ENCODE measurements at places on chromosomes 6 and 20. TPM values are rescaled to one million over a fixed set of nuclear protein-coding genes. Genes with fewer than 3 reads are reported as not detected.

DNA sequence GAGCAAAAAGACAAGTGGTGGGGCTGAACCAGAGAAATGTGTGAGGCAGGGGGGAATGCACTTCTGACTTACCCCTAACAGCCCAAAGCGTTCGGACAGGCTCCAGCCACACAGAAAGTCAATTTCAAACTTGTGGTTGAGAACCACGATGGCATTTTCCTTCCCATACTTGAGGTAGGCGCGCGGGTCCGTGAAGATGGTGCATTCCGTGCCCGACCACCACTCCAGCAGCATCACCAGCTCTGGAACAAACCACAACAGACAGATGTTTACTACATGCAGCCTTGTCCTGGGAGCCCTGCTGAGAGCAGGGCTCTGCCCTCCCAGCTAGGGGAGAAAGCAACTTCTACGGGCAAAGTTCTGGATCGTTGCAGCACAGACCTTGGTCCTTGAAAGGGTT is 107.7 kb downstream of the AGPAT4 start:
- H3K36me3 ChIP-seq: peaks cover 15% of the 10 kb centered on the region
- DNase-seq: no peak
- H3K27me3 ChIP-seq: no peaks in the 10 kb centered on the region

- no peaks in the 10 kb centered on the region for H3K27me3 ChIP-seq
- H3K4me1 ChIP-seq: no peaks in the 10 kb centered on the region
- no peak overlapping the region for H3K27ac ChIP-seq
- no peaks in the 10 kb centered on the region for H3K36me3 ChIP-seq
Measured at GRCh38 chr6:88871498-88871897, 91.9 kb downstream of the RNGTT start.

DNA sequence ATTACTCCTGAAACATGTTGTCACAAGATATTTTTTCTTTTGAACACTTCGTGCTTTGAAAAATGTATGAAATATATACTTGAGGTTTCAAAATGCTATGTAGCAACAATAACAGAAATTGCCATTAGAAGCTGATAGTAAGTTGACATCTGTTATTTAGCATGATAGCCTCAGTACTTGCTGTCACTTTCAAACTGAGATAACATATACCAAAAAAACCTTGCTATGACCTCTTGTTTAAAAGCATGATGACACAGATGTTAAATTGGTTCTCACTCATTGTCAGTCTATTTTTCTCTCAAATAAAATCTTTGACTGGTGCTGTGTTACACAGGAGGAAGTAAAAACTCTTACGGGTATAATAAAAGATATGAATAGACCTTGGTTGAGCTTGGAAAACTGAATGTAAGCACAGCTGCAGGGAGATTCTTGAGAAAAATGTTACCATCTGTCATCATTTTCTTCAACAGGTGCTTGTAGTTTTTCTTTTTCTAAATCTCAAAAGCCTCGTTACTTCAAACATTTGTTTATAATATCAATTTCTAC is 18.6 kb downstream of the MOXD1 start:
- H3K4me1 ChIP-seq: no peaks in the 10 kb centered on the region
- H3K4me3 ChIP-seq: no peak overlapping the region
- no peak overlapping the region for H3K27ac ChIP-seq
- H3K36me3 ChIP-seq: no peaks in the 10 kb centered on the region

Gene MYCT1
- total RNA-seq: 0.42 TPM

- H3K4me1 ChIP-seq: peaks cover 45% of the 10 kb centered on the region
- DNase-seq: no peak
- H3K27ac ChIP-seq: no peak overlapping the region
- H3K4me3 ChIP-seq: no peak overlapping the region
- H3K27me3 ChIP-seq: peaks cover 9% of the 10 kb centered on the region
- H3K36me3 ChIP-seq: no peaks in the 10 kb centered on the region
Measured at GRCh38 chr6:37695273-37695672, 2.4 kb downstream of the MDGA1 start.

Gene SGK2
- 1.4 TPM for total RNA-seq

- H3K4me1 ChIP-seq: no peaks in the 10 kb centered on the region
- no peak overlapping the region for H3K4me3 ChIP-seq
- DNase-seq: no peak
- no peaks in the 10 kb centered on the region for H3K27me3 ChIP-seq
- no peak overlapping the region for H3K27ac ChIP-seq
Measured at GRCh38 chr6:166599205-166599604, 12.7 kb upstream of the RAMACL start.

GRCh38 chr6:170263410-170263809 is 27.5 kb downstream of the DLL1 start:
- H3K36me3 ChIP-seq: no peaks in the 10 kb centered on the region
- no peak for DNase-seq
- peaks cover 54% of the 10 kb centered on the region for H3K27me3 ChIP-seq

DNA sequence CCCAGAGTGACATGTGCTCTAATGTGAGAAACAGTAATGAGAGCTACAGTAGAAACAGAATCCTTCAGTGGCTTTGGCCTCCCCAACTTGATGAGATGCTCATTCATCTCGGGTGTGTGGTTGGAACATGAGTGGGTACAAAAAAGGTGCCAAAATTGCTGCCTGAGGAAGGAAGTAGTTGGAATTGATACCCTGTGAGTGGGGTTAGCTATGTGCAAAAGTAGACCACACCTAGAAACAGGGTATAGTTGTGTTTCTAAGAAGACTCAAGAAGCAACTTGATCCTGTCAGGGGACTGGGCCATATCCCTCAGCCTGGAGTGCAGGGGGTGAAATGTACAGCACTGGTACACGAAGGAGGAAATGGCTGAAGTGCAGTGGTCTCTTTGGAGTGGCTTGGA is 206.4 kb upstream of the SUPT3H start:
- peaks cover 33% of the 10 kb centered on the region for H3K4me1 ChIP-seq
- H3K27ac ChIP-seq: no peak overlapping the region
- H3K27me3 ChIP-seq: no peaks in the 10 kb centered on the region
- no peak overlapping the region for H3K4me3 ChIP-seq
- DNase-seq: no peak
- no peaks in the 10 kb centered on the region for H3K36me3 ChIP-seq

DNA sequence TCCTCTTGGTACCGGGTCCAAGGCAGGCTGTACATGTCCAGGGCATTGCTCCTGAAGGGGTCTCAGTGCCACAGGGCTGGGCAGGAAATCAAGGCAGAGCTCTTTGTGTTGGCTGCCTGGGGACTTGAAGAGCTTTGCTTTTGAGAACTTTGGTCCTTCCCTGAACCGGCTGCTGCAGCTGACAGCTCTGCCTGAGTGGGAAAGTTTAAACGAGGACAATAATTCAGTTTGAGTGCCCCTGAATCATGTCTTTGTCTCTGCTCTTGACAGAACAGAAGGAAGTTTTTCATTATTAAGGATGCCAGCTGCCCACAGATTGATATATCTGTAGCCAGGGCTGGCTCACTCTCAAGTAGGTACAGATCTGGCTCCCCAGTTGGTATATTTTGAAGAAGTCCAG is 56.1 kb downstream of the ANKRD6 start:
- H3K4me3 ChIP-seq: no peak overlapping the region
- H3K27ac ChIP-seq: no peak overlapping the region
- DNase-seq: no peak
- no peaks in the 10 kb centered on the region for H3K36me3 ChIP-seq
- H3K4me1 ChIP-seq: no peaks in the 10 kb centered on the region
- no peaks in the 10 kb centered on the region for H3K27me3 ChIP-seq

DNA sequence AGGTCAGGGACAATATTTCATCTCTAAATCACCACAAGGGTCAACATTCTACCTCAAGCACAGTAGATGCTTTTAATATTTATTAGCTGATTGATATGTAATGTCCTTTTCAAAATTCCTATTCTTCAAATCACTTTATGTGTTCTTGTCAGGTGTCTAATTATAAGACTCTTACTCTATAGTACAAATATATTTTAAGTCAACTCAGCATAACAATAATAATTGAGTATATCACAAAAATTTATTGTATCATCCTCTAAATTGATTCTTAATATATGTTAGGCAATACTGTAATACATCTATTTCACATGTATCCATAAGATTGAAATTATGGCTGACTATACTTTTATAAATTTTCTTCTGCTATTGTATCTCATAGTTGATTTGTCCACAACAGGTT is 423.9 kb downstream of the PKHD1 start:
- H3K27me3 ChIP-seq: no peaks in the 10 kb centered on the region
- no peaks in the 10 kb centered on the region for H3K4me1 ChIP-seq
- H3K36me3 ChIP-seq: no peaks in the 10 kb centered on the region

DNA sequence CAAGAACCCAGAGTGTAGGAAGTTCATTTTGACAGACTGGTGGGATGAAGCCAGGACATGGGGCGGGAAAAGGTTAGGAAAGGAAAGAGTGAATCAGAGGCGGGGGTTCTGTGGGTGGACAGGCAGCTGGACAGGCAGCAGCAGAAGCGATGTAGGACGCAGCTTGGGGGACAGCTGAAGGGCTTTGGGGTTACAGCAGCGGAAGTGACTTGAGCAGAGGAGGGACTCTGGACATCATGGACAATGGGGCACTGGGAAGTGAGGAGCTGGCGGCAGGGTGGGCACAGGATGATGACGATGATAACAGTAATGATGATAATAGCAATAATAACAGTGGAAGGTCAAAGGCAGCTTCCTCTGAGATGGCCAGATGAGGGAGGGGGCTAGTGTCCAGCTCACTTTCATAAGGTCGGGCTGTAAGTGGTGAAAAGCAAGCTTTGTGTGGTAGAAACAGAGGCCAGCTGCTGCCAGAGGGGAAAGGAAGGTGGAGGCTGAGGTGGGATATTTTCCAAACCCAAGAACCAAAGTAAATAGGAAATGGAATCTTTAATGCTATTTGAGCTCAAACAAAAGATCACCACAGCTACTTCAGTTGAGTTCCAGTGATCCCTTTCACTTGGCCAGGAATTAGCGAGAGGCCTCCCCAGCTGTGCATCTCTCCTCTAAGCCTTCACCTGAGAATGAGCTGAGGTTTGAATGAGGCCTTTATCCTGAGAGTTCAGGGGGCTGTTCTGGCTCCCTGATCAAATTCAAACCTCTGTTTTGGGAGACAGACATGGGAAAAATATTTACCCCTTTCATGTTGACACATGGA is 433.5 kb downstream of the DHX35 start:
- no peaks in the 10 kb centered on the region for H3K4me1 ChIP-seq
- no peaks in the 10 kb centered on the region for H3K36me3 ChIP-seq
- no peak for DNase-seq
- H3K27ac ChIP-seq: no peak overlapping the region
- no peak overlapping the region for H3K4me3 ChIP-seq
- H3K27me3 ChIP-seq: no peaks in the 10 kb centered on the region

- H3K27ac ChIP-seq: no peak overlapping the region
- DNase-seq: no peak
- H3K4me1 ChIP-seq: no peaks in the 10 kb centered on the region
- no peaks in the 10 kb centered on the region for H3K36me3 ChIP-seq
Measured at GRCh38 chr6:1247056-1247455, 64.8 kb upstream of the FOXQ1 start.

Gene PSORS1C2
- total RNA-seq: not detected

DNA sequence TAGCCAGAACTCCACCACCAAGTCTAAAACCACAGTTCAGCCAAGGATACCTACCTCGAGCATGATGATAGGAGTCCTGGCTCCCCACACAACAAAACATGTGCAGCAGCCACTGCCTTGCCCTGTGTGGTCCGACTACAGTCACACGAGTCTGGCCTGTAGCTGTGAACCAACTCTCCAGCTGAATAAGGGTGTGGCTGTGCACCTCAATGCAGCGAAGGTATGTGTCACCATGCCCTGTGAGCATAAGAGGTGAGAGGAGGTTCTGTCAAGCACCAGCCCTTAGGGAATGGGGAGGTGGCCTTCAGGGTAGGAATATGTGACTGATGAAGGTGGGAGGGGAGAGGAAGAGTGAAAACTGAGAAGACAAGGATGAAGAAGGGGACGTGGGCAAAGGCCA is 16.7 kb upstream of the KHDC1L start:
- no peak overlapping the region for H3K27ac ChIP-seq
- DNase-seq: no peak
- no peaks in the 10 kb centered on the region for H3K4me1 ChIP-seq
- no peaks in the 10 kb centered on the region for H3K36me3 ChIP-seq

- no peaks in the 10 kb centered on the region for H3K27me3 ChIP-seq
- no peak overlapping the region for H3K4me3 ChIP-seq
- no peak for DNase-seq
- H3K36me3 ChIP-seq: no peaks in the 10 kb centered on the region
Measured at GRCh38 chr6:72616406-72617015, 5.4 kb upstream of the KCNQ5 start.

DNA sequence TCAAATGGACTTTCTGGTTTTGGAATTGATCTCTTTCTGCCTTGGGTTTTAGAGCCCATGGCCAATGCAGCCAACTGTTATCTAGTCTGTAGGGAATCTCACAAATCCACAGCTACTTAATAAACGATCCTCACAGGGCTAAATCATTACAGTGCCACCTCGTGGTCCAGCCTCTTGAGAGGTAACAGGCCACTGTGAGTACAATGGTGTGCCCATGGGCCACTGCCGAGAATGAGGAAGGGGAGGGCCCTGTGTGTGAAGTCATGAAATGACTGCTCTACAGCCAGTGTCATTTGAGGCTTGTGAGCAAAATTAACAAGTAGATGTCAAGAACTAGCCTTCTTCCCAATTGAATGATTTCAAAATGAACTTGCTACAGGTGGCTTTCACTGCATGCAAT is 54.3 kb upstream of the GMPR start:
- H3K4me3 ChIP-seq: no peak overlapping the region
- no peaks in the 10 kb centered on the region for H3K36me3 ChIP-seq
- no peak for DNase-seq

- no peak for DNase-seq
- H3K27me3 ChIP-seq: no peaks in the 10 kb centered on the region
- H3K27ac ChIP-seq: no peak overlapping the region
Measured at GRCh38 chr6:134729561-134729960, 220.3 kb downstream of the ALDH8A1 start.

Gene CLPSL2
- total RNA-seq: not detected

DNA sequence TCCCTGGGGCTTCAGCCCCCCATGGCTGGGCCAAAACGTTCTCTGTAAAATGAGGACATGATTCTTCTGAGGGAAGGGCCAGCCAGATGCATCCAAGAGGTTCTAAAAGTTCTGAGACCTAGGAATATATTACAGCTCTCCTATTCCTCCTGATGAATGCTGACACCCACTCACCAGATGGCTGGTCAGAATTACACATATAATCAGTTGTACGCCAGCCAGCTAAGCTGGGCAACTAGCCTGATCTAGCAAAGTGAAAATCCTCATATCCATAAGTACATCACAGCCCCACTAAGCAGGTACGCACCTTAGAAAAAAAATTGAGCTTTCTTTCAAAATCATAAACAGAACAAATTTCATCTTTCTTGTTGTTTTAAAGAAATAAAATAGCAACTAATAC is 34.8 kb downstream of the C6orf118 start:
- H3K27ac ChIP-seq: no peak overlapping the region
- no peak for DNase-seq
- H3K36me3 ChIP-seq: no peaks in the 10 kb centered on the region
- no peaks in the 10 kb centered on the region for H3K27me3 ChIP-seq
- no peaks in the 10 kb centered on the region for H3K4me1 ChIP-seq

Gene TRIM31
- total RNA-seq: not detected

Gene GPR6
- not detected for total RNA-seq

GRCh38 chr6:48754641-48755040 is 643.6 kb upstream of the PTCHD4 start:
- no peak overlapping the region for H3K4me3 ChIP-seq
- no peaks in the 10 kb centered on the region for H3K36me3 ChIP-seq

Measured in T-cell (primary cell).